Thyroid gland (tissue), 4 donors: ENCODE measurements at places on chromosomes 3 and 15.
A peak's percentile ranks its signal among the peaks of the same experiment; 100 is the strongest.

- H3K27me3 ChIP-seq: no peaks in the 10 kb centered on the region
- no peak overlapping the region for H3K4me3 ChIP-seq
- no peak for DNase-seq
- H3K4me1 ChIP-seq: no peaks in the 10 kb centered on the region
- no peak overlapping the region for H3K27ac ChIP-seq
These were observed 26.5 kb downstream of the NEO1 start for GRCh38 chr15:73078722-73079121.

DNA sequence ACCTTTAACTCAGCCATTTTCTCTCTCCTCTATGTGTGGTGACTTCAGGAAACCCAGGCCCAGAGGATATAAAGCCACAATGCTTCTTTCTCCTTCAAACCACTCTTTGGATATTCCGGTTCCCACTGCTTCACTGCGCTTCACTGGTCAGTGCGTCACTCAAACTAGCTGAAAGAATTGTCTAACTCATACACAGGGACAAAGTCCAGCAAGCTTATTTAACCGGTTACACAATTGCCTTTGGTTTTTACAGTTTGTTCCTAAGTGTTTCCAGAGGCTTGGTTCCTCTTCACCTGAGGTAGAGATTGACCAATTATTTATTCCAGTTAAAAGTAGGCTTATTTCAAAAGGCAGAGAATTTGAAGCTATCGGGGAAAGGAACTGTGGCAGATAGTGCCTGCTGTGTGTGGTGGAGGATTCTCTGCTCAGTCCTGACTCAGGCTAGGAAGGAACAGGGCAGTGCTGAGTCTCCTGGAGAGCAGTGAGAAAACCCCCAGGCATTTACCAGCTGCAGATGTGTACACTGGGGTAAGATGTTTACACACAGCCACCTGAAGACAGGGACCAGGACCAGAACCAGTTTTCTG is at the start of gene HGD:
Gene HGD, minus strand, starts transcription at position 145 of the 587 bp plus-strand sequence. Its CDS starts 128 bp downstream, at position 17.
- no peaks in the 10 kb centered on the region for H3K36me3 ChIP-seq
- peaks cover 37% of the 10 kb centered on the region for H3K4me1 ChIP-seq
- no peaks in the 10 kb centered on the region for H3K27me3 ChIP-seq

GRCh38 chr15:38021259-38021658 is 86.8 kb downstream of the TMCO5A start:
- no peaks in the 10 kb centered on the region for H3K27me3 ChIP-seq
- H3K36me3 ChIP-seq: no peaks in the 10 kb centered on the region
- no peak for DNase-seq
- no peaks in the 10 kb centered on the region for H3K4me1 ChIP-seq
- H3K4me3 ChIP-seq: no peak overlapping the region

DNA sequence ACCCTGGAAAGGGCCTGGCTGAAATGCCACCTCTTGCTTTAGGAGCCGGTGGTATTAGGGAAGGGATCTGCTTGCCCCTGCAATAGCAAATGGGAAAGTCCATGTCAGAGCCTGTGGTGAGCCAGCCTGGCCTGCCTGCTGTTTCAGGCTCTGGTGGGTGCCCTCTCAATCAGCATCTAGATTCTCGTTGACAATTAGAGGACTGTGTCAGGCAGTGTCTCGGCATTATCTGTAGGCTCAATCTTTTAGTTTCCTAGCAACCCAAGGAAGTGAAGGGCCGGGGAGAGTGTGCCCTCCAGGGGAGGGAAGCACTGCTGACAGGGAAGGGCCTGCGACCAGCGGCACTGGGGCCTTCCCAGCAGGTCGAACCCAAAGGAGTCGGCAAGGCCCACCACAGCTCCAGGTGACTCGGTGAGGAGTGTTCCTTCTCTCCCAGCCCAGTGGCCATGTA is 42.1 kb downstream of the TLE3 start:
- H3K27ac ChIP-seq: no peak overlapping the region
- no peaks in the 10 kb centered on the region for H3K27me3 ChIP-seq
- peaks cover 99% of the 10 kb centered on the region for H3K36me3 ChIP-seq
- H3K4me1 ChIP-seq: no peaks in the 10 kb centered on the region
- no peak for DNase-seq

DNA sequence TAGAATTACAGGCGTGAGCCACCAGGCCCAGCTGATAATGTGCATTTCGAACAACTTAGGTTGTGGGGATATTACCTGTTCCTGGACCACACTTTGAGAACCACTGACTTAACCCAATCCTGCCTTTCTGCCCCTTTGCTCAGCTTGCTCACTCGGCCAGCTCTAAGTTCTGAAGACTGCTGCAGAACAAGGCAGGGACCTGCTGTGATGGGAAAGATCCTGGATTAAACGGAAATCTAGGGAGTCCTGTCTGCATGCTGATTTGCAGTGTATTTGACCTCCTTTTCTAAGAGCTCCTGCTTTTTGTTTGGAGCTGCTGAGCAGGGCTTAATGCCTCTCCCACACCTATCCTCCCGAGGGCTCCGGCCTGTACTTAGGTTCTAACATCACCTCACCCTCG is 2.9 kb downstream of the LTK start:
- H3K27ac ChIP-seq: no peak overlapping the region
- H3K36me3 ChIP-seq: no peaks in the 10 kb centered on the region
- no peak for DNase-seq
- peaks cover 23% of the 10 kb centered on the region for H3K4me1 ChIP-seq

DNA sequence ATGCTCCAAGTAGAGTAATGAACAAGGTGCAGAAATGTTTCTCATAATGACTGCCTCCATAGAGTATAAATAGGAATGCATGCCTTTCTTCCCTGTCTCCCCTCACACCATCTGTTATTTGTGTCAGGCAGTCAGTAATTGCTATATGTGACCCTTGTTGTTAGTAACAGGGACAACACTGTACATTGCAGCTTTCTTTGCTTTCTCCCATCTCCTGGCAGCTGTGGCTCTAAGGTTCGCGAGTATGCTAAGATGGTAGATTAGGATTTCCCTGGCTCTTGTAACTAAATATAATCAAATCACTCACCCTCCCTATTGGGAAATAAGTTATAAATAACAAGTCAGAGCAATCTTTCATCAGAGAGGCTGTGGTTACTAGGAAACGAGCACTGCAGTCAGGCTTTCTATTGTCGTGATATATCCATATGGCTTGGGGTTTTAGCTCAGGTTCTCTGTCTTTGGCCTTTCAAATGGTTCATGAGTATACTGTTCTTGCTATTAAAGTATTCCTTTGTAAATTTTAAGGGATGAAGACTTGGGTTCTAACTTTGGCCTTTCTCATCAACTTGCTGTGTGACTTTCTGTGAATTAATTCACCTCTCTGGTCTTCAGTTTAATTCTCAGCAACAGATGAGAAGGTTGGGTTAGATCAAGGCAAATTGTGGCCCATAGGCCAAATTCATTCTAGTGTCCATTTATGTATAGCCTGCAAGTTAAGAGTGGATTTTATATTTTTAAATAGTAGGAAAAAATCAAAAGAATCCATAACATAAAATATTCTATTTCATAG is 8.1 kb upstream of the MINDY4B start:
- H3K36me3 ChIP-seq: no peaks in the 10 kb centered on the region
- no peaks in the 10 kb centered on the region for H3K4me1 ChIP-seq

DNA sequence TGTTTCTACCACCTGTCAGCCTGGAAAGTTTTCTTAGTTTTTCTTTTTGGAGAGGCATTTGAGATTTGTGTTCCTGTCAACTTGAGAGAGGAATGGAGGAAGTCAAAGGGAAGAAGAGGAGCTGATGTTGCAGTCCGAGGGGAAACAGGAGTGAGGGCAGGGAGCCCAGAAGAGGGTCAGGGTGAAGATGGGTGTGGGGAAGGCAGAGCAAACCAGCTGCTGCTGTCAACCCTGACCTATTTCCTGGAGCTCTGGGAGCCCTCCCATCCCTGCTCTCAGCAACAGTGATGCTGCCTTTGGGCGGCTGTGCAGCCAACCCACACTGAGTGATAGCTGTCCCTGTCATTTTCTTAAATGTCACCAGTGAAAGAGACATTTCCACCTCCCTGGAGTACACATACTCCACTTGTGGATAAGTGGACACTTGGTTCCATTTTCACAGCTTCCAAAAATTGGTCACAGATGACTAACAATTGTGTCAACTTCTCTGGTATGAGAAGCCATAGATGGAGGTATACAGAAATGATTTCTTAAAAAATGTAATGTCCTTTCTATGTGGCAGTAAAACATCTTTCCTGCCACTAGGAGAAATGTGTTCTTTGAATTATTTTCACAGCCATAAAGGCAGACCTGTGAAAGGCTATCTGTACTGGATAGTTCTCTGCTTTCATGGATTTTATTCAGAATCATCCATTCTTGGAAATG is 556.3 kb upstream of the TBL1XR1 start:
- H3K4me3 ChIP-seq: no peak overlapping the region
- peak; percentile 29 for DNase-seq
- peak overlapping the region; percentile 39 for H3K27ac ChIP-seq
- no peaks in the 10 kb centered on the region for H3K27me3 ChIP-seq
- H3K4me1 ChIP-seq: peaks cover 39% of the 10 kb centered on the region

- no peaks in the 10 kb centered on the region for H3K27me3 ChIP-seq
- peaks cover 4% of the 10 kb centered on the region for H3K36me3 ChIP-seq
- H3K27ac ChIP-seq: no peak overlapping the region
These were observed 14.1 kb downstream of the LYSMD4 start for GRCh38 chr15:99719096-99719541.

DNA sequence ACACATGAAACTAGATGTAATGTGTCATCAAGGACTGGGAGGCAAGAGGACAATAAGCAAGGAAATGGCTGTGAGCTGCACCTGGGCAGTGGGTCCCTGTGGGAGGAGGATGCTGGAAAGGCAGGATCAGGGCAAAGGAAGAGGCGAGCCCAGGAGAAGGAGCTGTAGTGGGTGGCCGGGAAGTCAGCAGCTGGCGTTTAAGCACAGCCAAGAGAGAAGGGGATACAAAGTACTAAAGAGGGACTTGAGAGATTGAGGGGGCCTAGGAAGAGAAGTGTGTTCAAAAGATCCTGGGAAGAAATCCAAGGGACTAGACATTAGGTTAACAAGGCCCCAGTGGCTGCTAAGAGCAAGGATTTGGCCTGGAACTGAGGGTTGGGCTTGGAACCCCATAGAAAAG is 188.5 kb upstream of the SLC24A5 start:
- H3K27me3 ChIP-seq: no peaks in the 10 kb centered on the region
- H3K27ac ChIP-seq: no peak overlapping the region
- DNase-seq: no peak
- H3K4me1 ChIP-seq: no peaks in the 10 kb centered on the region
- H3K36me3 ChIP-seq: no peaks in the 10 kb centered on the region

DNA sequence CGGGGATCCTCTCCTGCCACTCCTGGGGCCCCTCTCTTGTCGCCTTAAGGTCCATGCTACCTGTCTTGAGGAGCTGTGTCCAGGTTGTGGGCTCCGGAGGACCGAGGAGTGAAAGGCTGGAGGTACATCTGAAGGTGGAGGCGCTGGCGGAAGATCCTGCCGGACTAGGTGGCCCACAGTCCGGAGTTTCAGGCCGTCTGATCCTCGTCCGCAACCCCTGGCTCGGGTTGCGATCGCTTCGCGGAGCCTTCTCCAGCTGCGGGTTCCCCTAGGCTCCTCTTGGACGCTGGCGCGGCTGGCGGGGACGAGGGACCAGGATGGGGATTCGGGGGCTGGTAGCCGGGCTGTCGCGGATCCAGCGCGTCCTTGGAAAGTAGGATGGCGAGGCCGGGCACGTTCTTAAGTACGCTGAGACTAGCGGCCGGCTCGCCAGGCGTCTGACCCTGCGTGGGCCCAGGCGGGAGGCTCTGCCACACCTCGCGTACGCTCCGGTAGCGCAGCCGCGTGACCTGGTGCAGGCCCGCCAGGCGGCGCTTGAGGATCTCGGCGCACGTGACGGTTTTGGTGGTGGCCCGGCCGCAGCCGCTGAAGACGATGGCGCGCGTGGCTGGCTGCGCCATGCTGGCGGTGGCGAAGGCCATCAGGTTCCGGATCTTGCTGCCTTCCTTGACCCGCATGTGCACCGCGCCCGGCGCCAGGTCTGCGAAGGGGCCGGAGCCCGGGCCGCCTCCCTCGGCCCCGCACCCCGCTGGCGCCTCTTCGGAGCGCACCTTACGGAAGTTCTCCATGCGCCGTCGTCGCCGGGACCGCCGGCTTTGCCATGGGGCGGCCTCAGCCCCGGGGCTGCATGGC is 550 bp downstream of the RPP25 start:
- peak overlapping the region; percentile 92 for H3K27ac ChIP-seq
- H3K27me3 ChIP-seq: no peaks in the 10 kb centered on the region
- DNase-seq: peak; percentile 89
- H3K4me1 ChIP-seq: peaks cover 56% of the 10 kb centered on the region

DNA sequence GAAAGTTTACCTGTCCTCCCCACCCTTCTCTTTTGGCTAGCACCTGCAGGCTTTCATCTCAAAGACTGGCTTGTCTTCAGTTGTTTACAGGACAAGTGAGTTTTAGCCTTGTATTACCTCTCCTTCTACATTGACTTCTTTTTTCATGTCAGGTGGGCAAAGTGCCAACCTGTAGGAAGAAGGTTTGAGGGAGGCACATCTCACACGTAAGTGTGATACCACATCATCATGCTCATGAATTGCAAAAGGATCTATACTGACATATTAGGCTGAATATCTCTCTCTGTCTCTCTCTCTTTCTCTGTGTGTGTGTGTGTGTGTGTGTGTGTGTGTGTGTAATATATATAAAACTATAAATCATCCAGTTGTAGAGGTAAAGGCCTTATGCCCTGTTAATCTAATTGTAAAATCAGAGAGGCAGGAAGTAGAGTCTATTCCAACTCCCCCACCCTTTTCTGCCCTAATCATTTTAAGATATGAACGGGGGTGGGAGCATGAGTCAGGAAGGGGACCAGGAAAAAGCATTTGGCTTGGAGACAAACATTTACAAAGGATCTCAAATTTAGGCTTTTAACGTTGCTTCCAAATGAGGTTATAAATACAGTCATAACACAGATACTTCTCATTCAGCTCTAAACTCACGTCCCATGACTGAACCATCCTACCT is 107.0 kb upstream of the PFN2 start:
- no peak overlapping the region for H3K27ac ChIP-seq
- no peaks in the 10 kb centered on the region for H3K36me3 ChIP-seq
- no peak for DNase-seq

GRCh38 chr3:101677436-101678286 is 729 bp upstream of the ZBTB11 start:
- H3K27ac ChIP-seq: peak overlapping the region; percentile 98
- H3K27me3 ChIP-seq: no peaks in the 10 kb centered on the region
- no peak overlapping the region for H3K4me3 ChIP-seq
- H3K4me1 ChIP-seq: peaks cover 18% of the 10 kb centered on the region

DNA sequence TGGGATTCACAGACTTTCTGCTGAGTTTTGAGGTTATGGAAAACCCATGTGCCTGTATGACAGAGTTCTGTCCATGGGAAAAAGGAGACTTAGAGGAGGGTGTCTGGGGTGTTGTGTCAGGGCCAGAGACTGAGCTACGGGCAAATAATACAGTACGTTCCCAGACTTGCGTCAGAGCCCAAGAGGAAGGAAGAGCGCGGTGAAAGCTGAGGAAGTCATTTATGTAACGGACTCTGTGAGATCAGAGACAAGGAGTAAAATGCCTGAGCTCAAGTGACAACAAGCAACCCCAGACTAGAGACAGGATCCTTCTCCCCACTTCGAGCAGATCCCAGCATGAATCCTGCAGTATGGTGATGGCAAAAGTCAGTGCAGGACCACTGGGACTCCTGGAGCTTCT is 368.6 kb upstream of the MCTP2 start:
- H3K4me3 ChIP-seq: no peak overlapping the region
- no peaks in the 10 kb centered on the region for H3K4me1 ChIP-seq
- no peak overlapping the region for H3K27ac ChIP-seq
- no peaks in the 10 kb centered on the region for H3K36me3 ChIP-seq
- H3K27me3 ChIP-seq: no peaks in the 10 kb centered on the region
